ENCODE measurements at places on chromosomes 3 and 15.
A peak's percentile ranks its signal among the peaks of the same experiment; 100 is the strongest.

GRCh38 chr3:87691109-87691508 is 367.7 kb downstream of the CGGBP1 start:
- no peak for DNase-seq

DNA sequence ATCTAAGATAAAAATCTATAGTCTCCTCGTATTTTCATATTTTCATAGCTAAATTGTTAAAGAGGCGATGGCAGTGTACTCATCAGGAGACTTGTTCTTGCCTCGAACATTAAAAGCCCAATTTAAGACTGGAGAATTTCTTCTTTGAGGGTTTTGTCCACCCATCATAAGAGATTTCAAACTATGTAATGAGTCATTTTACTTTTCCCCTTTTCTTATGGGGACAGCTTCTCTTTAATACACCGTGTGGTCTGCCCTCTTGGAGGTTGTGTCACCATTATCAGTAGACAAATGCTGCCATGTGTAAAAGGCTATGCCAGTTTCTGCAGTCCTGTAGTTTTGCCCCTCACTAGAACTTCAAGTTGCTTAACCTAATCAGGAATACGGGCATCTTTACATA is 16.9 kb downstream of the TGFBR2 start:
- DNase-seq, result no peak

GRCh38 chr3:14162178-14162577 is 16.2 kb downstream of the XPC start:
- no peak for DNase-seq

- DNase-seq, result peak; percentile 13
These were observed 53.6 kb downstream of the RHCG start for GRCh38 chr15:89442671-89443307.

- DNase-seq, result no peak
These were observed 43.0 kb downstream of the FLNB start for GRCh38 chr3:58051196-58051595.

- no peak for DNase-seq
These were observed 74.8 kb downstream of the RPN1 start for GRCh38 chr3:128575777-128576176.

GRCh38 chr15:98904544-98904943 is 103.0 kb downstream of the PGPEP1L start:
- DNase-seq, result peak; percentile 62

DNA sequence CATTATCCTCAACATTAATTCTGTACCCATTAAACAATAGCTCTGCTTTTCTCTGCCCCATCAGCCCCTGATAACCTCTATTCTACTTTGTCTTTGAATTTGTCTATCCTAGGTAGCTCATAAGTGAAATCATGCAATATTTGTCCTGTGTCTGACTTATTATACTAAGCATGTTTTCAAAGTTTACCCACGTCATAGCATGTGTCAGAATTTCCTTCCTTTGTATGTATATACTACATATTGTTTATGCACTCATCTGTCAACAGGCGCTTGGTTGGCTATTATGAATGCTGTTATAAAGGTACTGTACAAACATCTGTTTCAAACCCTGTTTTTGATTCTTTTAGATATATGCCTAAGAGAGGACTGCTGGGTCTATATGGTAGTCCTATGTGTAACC is 18.2 kb downstream of the CSNK1G1 start:
- no peak for DNase-seq

GRCh38 chr15:64044300-64045100 is 1.8 kb downstream of the DAPK2 start:
- DNase-seq, result no peak

DNA sequence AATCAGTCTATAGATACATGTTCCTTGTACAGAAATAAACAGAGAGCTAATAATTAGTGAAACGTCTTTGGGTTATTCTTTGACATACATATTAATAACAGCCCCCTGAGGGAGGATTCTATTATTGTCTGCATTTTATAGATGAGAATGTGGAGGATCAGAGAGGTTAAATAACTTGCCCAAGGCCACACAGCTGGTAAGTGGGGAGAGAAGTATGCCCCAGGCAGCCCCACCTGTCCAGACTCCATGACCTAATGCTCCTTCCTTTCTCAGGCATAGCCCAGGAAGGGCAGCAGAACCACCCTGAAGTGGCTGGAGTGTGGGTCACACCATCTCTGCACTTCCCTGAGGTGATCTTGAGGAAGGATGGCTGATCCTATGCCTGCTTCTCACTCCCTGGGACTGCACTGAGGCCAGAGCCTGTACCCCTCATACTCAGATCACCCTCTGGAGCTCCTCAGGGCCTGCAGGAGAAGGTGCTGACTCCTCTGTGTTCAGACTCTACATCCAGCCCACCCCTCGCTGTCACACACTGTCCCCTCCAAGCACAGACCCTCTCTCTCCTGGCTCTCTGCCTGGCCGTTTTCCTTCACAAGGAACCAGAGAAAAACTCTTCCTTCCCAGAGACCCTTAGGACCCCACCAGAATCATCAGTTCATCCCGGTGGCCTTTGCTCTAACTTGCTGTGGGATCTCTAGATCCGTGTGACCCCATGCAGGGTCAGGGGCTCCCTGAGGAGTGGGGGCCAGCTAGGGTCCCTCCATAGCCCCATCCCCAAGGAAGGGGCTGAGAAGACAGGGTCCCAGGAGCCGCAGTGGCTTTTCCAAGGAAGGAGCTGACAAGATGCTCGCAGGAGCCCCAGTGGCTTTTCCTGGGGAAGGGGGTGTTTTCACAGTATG is 4.4 kb upstream of the HHATL start:
- DNase-seq, result no peak
